ENCODE measurements at places on chromosomes 4 and X.

DNA sequence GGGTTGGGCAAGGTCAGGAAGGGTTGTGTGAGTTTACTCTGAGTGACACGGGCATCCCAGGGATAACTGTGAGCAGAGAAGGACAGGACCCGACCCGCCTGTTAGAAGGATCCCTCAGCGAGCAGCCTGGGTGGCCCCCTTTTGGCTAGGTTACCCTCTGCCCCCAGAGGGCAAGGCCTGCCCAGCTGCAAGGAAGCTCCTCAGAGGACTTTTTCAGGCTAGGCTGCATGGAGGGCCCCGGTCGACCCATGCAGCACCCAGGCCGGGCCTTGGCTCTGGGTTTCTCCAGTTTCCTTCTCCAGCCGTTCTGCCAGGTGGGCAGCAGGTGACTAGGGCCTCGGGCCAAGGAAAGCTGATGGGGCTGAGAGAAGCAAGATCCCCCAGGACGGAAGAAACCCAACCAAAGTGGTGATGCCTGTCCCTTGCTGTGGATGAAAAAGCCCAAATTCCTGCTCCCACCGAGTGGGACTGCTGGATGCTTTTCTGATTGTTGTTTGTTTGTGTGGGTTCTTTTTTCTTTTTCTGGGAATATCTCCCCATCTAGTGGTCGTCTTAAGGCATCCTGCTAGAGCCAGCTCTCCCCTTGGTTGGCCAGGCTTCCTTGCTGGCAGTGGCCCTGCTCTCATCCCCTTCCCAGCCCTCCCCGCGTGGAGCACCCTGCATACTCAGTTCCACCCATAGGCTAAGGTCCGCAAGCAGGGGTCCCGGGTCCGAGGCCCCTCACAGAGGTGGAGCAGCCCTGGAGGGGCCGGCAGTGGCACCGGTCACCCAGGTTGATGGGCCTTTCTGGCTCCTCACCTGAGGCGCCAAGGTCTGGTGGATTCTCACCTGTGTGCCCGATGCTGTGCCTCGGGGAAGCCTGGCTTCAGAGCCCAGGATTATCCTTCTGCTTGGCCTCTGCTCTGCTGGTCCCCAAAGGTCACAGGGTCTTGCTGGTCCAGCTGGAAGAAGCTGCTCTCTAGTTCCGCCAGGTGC is 1.8 kb downstream of the ZFP92 start:
- DNase-seq, result no peak

DNA sequence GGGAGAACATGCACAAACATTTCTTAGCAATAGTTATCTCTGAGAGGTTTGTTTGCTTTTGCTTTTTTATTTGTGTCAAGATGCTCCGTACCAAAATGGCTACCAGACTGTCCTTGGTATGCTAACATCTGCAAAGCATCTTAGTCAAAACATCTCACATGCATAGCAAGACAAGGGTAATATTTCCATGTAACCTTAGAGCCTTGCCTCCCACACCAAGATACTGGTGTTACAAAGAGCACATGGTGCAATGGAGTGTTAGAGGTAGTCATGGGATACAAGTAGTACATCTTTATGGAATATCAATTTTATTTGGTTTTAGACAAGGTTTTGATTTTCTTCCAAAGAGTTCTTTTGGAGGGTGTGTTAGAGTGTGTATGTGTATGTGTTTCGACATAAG is 109.7 kb downstream of the NR3C2 start:
- DNase-seq, result no peak

DNA sequence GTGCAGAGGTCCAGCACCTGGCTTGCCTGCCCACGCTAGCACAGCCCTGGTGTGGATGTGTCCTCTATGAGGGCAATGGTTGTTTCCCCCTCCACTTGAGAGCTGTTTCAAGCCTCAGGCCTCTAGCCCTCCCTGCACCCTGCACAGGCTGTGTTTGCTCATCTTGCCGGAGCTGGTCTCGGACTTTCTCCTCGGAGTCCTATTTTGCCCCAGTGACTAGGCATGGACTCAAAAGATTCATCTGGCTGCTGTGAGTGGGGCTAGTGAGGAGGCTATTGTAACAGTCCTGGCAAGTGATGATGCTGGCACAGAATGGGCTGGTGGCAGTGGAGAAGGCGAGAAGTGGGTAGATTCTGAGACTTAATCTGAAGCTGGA is 5.8 kb downstream of the FOXP3 start:
- DNase-seq, result no peak

- peak; percentile 3 for DNase-seq
Observed at GRCh38 chrX:105191878-105192277, 28.6 kb downstream of the TEX13A start.

GRCh38 chrX:73563738-73564068 is 706 bp downstream of the CHIC1 start:
- no peak for DNase-seq

DNA sequence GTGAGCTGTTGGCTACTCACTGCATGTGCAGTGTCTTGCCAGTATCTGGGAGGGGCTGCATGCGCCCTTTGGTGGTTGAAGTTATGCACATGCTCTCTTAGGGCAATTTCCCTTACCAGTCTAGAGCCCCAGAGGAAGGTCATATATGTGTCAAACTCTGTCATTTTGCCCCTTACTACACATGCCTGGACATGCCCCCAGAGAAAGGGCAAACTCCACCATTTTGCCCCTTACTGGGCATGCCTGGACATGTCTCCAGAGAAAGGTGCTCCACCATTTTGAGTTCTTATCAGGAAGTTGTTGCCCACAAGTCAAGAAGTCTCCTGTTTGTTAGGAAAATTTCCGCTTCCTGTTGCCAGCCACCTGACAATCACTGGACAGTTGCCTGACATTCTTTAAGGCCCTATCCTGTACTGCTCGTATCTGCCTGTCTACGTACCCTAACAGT is 56.4 kb upstream of the PLAC8 start:
- DNase-seq, result peak; percentile 18

DNA sequence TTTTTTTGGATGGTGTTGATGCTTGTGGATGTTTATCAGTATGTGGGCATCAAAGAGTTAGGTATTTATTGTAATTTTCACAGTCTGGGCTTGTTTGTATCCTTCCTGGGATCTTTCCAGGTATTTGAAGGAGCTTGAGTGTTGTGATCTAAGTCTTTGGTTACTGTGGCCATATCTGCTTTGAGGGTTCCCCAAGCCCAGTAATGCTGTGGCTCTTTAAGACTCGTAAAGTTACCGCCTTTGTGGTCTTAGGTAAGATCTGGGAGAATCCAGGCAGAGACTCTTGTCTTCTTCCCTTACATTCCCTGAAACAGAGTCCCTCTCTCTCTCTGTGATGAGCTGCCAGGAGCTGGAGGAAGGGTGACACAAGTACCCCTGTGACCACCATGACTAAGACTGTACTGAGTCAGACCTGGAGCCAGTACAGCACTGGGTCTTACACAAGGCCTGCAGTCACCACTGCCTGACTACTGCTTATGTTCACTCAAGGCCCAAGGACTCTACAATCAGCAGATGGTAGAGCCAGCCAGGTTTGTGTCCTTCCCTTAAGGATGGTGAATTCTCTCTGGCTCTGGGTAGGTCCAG is 62.2 kb downstream of the FMR1NB start:
- no peak for DNase-seq

- no peak for DNase-seq
Observed at GRCh38 chr4:130995988-130996387, 1900.0 kb downstream of the C4orf33 start.

DNA sequence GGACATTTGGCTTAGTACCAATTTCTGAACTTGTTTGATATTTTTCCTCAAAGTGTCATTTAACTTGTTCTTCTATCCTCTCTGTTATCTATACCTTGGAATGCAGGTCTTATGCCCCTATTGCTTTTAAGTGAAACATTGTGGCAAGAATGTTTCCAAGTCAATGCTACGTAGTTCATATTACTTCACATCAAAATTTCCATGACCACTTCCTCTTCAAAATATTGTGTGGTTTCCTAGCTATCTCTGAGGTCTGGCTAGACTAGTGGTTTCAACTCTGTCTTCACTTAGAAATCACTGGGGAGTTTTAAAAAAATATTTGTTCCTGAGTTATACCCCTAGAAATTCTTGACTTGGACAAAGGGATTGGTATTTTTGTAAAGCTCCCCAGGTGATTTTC is 20.2 kb upstream of the RASGEF1B start:
- no peak for DNase-seq

GRCh38 chrX:40153345-40154249 is 55.8 kb upstream of the BCOR start:
- peak; percentile 91 for DNase-seq

DNA sequence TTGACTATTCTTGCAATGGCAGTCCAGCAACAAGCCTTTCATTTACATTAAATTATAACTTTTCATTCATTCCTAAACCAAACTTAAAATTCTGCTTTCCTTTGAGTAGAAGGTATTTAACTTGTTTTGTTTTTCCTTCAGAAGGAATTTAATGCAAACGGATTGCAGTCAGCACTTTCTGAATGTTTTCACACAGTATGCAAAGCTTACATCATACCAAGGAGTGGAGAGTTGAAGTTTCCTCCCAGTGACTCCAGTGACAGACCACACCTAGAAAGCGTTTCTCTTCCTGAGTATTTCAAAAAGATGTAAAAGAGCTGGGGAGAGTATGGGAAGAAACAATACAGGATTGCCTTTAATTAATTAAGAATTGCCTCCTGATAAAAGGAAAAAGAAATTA is 8.1 kb downstream of the EPGN start:
- no peak for DNase-seq

Measured in activated naive CD4-positive, alpha-beta T cell treated with anti-CD3 and anti-CD28 coated beads for 36 hours (primary cell).